ENCODE measurements at places on chromosomes 7 and 10.

- no peak for DNase-seq
These were observed 133.1 kb downstream of the CD36 start for GRCh38 chr7:80771523-80771922.

- DNase-seq = no peak
These were observed 339.9 kb downstream of the DNAJB6 start for GRCh38 chr7:157676456-157677255.

DNA sequence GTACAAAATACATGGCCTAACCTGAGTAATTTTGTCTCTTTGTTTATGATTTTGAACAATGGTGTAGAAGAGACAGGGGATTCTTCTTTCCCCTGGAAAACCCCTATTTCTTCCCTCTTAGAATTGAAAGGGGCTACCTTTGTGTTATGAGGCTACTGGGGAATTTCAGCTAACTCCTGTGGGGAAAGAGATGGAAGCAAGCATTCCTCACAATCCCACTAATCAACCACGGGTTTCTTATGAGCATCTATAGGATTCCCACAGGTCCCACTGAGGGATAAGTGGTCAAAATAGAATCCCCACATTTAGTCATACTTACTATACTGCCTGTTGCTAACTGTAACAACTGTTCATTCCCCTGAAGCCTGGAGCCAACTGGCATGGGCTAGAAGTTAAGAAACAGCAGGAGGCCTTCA, 32.2 kb upstream of the ITGB8 start:
- DNase-seq = no peak

DNA sequence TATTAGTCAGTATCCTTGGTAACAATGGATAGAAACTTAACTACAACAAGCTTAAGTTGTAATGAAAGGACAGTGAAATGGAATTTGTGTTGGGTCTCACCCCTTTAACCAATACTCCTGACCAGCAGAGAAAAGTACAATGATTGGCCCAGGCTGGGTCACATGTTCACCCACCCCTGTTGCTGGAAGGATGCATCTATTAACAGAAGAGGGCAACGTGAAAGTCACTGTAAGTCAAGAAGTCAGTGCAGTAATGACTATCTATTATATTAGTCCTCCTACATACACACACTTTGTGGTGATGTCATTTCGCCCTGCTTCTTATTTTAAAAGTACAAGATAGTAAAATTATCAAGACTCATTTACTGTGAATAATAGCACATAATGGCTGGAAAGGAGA, 16.2 kb downstream of the PNLIPRP2 start:
- DNase-seq = no peak

DNA sequence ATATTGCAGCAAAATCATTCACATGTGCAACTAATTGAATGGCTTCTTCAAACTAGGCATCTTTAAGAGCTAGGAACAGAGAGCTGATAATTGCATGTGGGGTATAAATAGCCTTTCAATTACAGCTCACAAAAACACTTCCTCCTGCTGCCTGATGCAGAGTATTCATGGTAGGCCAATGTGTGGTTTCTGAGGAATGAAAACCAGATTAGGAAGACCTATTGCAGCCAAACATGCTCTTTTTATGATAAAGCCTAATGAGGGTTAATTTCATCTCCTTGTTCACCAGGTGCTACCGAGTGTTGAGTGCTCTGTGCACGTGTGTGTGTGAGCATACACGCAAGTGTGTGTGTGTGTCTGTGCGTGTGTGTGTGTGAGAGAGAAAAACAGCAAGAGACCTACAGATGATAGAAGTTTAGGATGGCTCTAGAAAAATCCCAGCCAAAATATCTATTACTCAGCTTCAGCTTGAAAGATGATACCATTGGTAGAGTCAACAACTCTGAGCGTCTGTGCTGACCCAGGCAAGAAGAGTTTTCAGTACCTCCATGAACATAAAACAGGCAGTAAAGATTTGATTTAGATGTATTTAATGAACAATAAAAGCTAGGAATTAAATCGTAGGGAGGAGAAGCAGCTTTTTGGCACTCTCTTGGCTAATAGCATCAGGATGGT, 448.5 kb upstream of the ANKRD30A start:
- DNase-seq = no peak

GRCh38 chr10:69232252-69232651, 12.1 kb downstream of the HKDC1 start:
- DNase-seq = no peak

GRCh38 chr10:990808-991207, 2.6 kb downstream of the GTPBP4 start:
- DNase-seq = no peak

DNA sequence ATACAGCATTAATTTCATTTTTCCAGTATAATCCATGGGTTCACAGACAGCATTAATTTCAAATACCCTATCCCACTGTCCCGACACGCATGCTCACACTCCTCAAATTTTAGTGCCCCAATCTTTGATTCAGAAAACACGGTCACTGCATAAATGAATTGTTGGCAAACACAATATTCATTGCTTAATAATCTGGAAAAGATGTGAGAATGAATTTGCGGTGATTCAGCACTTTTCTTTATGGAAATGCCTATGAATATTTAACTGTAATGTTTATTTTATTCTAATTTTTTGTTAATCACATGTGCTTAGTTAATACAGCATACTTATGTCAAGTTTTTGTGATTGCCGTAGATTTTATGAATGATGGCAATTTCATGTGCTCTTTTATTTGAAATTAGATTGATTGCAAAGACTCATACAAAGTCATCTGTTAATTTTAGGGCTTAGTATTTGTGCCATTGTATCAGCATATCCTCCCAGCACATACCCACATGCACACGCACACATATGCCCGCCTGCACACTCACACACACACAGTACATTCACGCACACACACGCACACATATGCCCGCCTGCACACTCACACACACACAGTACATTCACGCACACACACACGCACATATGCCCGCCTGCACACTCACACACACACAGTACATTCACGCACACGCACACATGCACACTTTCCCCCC, 35.1 kb downstream of the MACROH2A2 start:
- no peak for DNase-seq

- no peak for DNase-seq
These were observed 21.4 kb downstream of the ADCYAP1R1 start for GRCh38 chr7:31073326-31074119.

DNA sequence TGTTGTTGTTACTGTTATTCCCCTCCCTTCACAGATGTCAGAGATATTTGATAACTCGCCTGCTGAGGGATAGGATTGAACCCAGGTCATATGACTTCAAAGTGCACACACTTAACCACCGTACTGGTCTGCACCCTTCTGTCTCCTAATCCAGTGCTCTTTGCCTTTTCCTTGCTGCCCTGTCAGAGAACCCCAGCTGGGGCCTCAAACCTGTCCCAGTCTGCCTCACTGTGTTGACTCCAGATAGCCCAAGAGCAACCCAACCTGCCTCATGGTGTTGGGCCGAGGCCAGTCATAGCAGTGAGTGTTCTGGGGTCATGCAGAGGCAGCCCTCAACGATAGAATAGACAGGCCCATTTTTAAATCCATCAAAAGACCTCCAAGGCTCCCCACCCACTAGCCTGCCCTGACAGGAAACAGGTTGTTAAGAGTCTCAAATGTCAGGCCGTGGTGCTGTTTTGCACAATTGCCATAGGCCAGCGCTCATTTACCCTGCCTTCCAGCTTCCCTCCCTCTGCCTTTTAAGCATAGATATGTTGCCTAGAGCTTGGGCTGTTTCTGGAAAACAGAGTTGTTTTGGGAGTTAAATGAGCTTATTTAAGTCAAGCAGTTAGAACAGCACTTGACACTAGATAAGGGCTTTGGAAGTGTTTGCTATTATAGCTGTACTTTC, 37.0 kb upstream of the PDCD4 start:
- no peak for DNase-seq

GRCh38 chr7:47471358-47471703, 110.6 kb downstream of the TNS3 start:
- no peak for DNase-seq

DNA sequence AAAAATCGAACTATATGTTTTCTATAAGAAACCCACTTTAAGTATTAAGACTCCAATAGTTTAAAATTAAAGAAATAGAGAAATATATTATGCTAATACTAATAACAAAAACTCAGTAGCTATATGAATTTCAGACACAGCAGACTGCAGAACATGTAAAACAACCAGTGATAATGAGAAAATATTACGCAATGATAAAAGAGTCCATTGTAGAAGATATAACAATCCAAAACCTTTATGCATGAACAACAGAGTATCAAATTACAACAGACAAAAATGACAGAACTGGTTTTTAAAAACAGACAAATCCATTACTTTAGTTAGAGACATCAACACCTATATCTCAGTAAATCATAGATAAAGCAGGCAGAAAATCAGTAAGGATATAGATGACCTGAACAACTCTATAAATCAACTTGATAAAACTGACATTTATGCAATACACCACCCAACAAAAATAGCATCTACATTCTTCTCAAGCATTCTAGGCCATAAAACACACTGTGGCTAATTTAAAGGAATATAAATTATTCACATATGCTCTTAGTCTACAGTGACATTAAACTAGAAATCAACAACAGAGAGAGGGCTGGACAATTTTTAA, 669.5 kb upstream of the GHITM start:
- DNase-seq = no peak

GRCh38 chr7:27151931-27152815, at the start of gene HOXA3:
Gene HOXA3 (minus strand): TSS chr7:27152583. CDS start chr7:27110640, 41,943 bp downstream.
- DNase-seq = no peak

DNA sequence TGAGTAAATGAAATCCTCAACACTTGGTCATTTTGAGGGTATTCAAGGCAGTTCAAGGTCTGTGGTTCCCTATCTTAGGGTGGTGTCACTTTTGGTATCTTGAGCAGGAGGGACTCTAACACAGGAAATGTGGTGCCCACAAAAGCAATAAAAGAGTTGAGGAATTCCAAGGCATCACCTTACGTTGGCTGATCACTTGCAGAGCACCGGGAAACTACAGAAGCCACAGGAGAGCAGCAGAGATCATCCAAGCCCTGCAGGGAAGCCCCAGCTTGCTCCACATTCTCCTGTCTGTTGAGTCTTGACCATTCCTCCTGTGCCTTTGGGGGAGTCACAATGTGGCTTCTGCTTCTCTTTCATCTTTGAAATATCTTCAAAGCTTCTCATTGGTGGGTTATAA, 565.8 kb upstream of the ADARB2 start:
- no peak for DNase-seq

GRCh38 chr7:142359694-142360279, 101.9 kb upstream of the PRSS58 start:
- DNase-seq = no peak

- DNase-seq = no peak
These were observed 43.3 kb upstream of the EZH2 start for GRCh38 chr7:148927123-148928045.

DNA sequence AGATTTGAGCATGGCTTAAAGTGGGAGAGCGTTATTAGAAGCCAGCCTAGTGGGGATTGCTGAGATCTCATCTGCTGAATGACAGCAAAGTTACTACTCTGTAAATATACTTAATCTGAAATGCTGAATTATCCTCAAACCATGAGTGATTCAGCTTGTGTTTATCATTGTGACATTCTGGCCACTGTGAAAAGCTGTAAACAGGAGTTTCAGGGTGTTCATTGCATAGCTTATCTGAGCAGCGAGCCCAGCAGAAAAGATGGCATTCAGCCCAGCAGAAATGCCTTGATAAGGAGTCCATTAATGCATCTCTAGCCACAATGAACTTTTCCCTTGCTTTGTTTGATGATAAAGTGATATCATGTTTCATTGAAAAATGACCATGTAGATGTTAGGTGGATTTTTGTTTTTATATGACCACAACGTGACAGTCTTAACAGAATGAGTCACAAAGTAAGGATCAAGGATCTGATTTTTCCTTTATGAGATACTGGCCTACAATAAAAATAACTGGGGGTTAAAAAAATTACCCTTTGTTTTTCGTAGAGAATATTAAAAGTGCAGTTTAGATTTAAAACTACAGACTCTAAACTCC, 7.8 kb downstream of the TES start:
- no peak for DNase-seq

DNA sequence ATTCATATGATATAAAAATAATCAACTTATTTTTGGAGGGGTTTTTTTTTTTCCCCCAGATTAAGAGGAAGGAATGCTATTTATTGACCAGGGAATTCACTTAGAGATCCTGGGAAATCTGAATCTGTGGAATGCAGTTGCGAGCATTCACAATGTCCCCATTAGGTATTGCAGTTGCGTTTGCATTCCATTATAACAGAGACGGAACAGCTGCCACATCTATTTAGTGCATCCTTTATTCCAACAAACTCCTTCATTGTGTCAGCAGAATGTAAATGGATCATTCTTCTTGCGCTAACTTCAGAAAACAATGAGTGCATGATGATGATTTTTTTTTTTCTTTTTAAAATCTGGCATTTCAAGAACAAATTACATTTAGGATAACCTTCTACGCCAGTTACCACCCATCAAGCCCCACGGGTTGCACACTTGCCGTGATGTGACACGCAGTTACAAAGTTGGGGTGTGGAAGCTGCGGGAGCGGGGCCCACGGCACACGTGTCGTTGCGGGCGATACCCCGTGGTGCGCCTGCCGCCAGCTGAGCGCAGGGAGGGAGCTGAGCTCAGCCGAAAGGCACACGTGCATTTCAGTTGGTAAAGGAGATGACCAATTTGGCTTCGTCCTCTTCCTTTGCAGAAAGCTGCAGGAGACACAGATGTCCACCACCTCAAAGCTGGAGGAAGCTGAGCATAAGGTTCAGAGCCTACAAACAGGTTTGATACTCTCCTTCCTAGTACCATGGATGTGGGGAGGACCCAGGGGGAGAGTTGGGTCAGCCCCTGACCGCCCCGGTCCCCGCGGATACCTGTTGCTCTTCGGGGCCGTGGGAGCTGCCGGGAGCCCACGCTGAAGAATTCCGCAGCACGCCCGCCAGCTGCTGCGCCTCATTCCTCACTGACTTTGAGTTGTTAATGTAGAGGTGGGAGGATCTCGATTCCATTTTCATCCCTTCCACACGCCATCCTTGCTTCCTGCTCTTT, 175.3 kb upstream of the SH2B2 start:
- no peak for DNase-seq

- DNase-seq = no peak
These were observed 9.7 kb upstream of the ADCY1 start for GRCh38 chr7:45564485-45564884.

DNA sequence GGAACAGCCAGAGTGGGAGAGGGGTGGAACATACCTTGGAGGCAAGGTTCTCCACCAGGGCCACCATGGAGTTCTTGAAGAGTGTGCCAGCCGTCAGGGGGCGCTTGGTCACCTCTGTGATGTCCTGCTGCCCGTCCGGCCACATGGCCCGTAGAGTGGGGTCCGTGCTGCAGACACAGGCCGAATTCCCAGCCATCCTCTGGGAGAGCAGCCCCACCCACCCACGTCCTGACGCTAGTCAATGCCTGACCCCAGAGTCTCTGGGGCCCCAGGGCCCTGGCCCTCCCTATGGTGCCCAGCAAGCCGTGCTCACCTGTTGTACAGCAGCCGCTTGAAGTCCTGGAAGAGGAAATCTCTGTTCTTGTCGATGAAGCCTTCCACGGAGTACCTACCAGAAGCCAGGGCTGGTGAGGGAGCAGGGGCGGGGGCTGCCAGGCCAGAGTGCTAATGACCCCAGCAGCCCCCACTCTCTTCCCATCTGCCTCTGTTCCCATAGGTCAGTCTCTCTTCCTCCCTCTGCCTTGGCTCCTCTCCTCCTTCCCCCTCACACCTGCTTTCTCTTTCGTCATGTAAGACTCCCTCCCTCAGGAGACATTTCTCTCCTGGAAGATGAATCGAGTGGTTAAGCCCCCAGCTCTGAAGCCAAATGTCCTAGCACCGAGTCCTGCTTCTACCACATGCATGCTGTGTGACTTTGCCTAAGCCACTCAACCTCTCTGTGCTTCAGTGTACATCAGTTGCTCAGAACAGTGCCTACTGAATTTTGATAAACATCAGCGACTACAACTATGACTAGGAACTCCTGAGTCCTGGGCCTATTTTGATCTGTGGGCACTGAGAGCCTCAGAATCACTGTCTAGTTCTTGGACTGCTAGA, 11.0 kb downstream of the MYO1G start:
- no peak for DNase-seq
